ENCODE measurements at places on chromosomes 1 and 21. TPM values are rescaled to one million over a fixed set of nuclear protein-coding genes. Genes with fewer than 3 reads are reported as not detected.

LCE2A gene
- not detected for polyA plus RNA-seq

GRCh38 chr1:63969441-63969901 is 195.7 kb downstream of the ROR1 start:
- no peak overlapping the region for H3K4me3 ChIP-seq
- H3K27ac ChIP-seq = no peak overlapping the region
- no peak for DNase-seq
- H3K27me3 ChIP-seq = no peaks in the 10 kb centered on the region

GRCh38 chr1:25922971-25923552 is 16.8 kb upstream of the STMN1 start:
- DNase-seq = peak; percentile 53
- H3K27me3 ChIP-seq = peaks cover 25% of the 10 kb centered on the region
- H3K4me3 ChIP-seq = peak overlapping the region; percentile 42
- H3K27ac ChIP-seq = peak overlapping the region; percentile 90
- H3K36me3 ChIP-seq = no peaks in the 10 kb centered on the region
- peaks cover 21% of the 10 kb centered on the region for H3K4me1 ChIP-seq

DNA sequence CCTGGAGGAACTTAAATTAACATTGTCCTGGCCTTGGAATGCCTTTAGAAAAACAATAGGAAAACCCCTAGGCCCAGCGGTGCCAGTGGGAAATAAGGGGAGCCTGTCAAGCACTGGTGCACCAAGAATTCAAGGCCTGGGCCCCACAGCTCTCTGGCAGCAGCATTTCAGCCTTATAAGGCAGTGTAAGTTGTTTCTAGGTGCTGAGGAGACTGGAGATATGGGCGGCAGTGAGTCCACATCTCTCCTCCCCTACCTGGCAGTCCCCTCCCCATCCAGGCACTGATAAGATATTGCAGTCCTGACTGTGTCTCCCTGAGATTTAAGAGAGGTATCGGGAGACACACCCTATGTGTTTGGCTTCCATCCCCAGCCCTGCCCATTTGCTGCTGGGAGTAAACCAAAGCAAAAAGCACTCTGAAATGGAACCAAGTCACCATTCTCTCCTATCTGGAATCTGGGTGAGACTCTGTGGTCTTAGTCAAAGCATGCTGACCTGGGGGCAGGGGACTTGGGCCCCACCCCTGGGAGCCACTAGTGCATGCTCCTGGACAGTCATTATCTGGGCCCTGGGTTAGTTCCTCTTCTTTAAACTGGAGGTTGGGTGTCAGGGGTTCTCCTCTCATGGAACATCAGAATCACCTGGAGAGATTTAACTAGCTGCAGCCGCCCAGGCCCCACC is 30.5 kb downstream of the DEGS1 start:
- no peak overlapping the region for H3K4me3 ChIP-seq
- H3K36me3 ChIP-seq = no peaks in the 10 kb centered on the region
- H3K4me1 ChIP-seq = no peaks in the 10 kb centered on the region
- H3K27me3 ChIP-seq = no peaks in the 10 kb centered on the region
